ENCODE measurements at places on chromosomes 7 and 10.
A peak's percentile ranks its signal among the peaks of the same experiment; 100 is the strongest.

- no peak for DNase-seq
These were observed 51.9 kb downstream of the ZNF365 start for GRCh38 chr10:62426086-62426485.

DNA sequence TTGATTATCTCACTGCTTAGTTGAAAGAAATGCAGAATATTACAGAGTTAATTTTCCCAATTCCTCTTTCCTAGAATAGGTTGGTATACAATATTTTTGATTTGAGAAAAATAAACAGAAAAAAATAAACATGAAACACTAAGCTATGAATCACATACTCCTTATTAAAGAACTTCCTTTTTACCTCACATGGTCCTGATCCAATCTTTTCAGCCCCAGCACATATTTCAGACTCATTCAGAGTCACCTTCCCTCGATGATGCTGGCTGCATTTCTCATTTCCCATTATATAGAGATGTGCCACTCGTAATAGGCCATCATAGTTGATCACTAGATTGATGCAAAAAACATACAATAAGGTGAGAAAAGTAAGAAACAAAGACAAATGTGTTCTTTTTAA lies 64.6 kb downstream of the HGF start:
- no peak for DNase-seq

- no peak for DNase-seq
These were observed 76.8 kb downstream of the TMEM26 start for GRCh38 chr10:61376377-61376776.

DNA sequence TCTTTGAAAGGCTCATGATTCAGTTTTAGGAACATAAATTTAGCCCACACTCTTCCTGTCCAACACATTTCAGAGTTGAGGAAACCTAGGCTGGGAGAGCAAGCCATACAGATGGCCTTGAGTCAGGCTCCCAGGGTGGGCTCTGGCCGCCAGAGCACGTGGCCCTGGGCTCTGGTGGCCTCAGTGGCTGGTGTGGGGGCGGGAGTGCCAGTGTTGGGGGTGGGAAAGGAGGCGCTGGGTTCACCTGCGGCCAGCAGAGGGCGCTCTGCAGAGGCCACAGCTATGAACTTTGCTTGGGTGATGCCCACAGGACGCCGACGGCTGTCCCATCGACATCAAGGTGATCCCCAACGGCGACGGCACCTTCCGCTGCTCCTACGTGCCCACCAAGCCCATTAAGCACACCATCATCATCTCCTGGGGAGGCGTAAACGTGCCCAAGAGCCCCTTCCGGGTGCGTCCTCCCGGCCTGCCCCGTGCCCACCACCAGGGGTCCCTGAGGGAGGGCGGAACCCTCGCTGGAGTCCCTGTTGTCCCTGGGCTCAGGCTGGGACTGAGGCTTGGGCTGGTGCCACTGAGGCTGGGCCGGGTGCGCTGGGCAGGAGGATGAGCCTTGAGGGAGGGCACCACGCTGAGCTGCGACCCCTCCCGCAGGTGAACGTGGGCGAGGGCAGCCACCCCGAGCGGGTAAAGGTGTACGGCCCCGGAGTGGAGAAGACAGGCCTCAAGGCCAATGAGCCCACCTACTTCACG lies 11.9 kb downstream of the FLNC start:
- peak; percentile 71 for DNase-seq

DNA sequence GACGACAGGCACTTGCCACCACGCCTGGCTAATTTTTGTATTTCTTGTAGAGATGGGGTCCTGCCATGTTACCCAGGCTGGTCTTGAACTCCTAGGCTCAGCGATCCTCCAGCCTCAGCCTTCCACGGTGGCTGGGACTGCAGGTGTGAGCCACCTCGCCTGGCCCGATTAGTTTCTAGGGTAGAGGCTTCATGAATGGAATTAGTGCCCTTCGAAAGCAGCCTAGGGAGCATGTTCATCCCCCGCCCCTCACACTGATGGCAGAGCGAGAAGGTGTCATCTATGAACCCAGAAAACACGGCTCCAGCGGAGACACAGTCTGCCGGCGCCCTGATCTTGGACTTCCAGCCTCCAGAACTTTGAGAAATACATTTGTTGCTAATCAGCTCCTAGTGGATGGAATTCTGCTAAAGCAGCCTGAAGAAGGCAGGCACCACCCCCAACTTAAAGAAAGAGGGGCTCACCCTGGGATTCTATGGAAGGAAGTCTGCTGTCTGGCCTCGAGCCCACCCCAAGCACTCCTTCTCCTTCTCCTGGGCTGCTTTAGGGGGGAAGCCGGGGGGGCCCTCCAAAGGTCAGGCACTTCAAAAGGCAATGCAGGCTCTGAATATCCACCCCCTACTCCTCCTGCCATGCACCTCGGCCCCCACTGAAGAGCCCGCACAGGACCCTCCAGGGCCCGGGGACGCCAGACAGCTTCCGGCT lies 10.1 kb downstream of the PDGFA start:
- DNase-seq, result peak; percentile 11

GRCh38 chr10:45428611-45429510 lies 54.8 kb downstream of the ALOX5 start:
- DNase-seq, result peak; percentile 66
